ENCODE measurements at places on chromosomes 7 and 10.

GRCh38 chr10:114635797-114636550, 22.1 kb downstream of the ABLIM1 start:
- no peak for DNase-seq

- DNase-seq: no peak
These were observed 267.3 kb upstream of the NPVF start for GRCh38 chr7:25495342-25496250.

GRCh38 chr10:75884808-75885207, 453.4 kb downstream of the LRMDA start:
- no peak for DNase-seq

DNA sequence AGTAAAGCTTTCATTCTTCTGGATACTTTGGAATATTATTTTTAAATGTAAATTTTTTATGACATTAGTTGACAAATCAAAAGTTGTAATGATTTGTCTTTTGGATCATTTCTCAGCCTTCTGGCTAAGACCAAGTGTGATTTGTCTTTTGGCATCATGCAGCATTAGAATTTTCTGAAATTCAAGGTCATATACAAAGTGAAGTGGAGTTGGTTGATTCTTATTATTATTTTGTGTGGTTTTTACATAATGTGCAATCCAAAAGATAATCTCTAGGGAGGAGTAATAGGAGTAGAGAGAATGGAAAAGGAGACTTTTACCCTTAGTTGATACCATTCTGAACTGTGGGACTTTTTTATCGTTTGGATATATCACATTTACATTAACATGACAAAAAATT, 24.2 kb upstream of the SEPTIN7 start:
- DNase-seq: no peak

DNA sequence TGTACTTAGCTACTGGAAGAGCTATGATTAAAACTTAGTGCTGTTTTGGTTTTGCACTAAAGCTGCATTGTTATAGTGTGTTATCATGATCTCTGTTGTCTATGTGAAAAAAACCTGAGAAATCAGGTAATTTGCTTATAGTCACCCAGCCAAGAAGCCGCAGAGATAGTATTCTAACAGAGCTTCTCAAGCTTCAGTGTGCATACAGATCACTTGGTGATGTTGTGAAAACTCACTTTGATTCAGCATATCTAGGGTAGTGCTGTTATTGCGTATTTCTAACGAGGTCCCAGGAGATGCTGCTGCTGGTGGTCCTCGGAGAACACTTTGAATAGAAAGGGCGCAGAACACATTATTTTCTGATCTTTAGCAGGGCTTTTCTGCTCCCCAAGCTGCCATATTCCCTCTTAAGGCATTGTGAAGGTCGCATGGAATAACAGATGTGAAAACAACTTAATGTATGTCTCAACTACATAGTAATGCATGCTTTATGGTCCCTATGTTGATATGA, 68.4 kb upstream of the PDCD4 start:
- DNase-seq: no peak

DNA sequence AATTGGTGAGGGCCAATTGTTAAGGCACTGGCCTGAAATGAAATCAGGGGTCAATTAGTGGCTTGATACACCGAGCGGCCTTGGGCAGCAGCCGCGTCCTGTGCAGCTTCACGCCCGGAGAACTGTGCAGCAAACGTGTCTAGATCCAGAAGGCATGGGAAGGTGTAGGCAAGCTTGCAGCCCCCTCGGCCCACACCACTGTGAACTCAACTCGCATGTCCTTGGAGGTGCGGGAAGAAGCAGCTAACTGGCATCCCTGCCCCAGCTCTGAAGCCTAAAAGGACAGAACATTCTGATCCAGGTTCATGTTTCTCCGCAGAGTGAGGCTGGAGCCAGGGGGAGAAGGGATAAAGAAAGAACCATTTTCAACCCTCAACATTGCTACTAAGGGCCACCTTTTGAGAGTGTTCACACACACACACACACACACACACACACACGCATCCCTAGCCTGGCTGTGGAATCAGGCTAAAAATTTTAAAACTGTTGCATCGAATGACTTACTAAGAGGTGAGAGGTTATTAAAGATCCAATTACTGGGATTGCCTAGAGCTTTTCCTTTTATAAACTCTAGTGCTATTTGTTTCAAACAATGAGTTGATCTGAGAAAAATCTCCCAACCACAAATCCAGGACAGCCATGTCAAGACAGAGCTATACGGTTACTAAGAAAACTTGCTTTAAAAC, 104.0 kb downstream of the PARP12 start:
- DNase-seq: no peak

- no peak for DNase-seq
These were observed 26.2 kb upstream of the ABLIM1 start for GRCh38 chr10:114684084-114684821.

DNA sequence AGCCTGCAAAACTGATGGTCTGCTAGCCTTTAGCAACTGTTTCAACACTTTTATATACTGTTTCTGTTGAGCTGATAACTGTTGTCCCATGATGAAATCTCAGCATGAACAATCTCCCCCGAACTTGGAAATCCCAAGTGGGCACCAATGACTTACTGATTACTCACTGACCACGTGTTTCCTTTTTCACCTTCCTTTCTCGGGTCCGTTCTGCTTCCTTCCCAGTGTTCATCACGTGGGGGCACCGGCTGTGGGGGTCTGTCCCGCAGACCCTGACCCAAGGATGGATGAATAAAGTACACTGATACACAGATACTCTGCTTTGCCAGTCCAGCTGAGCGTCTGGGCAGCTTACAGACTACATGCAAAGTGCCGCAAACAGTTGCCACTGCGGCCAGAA, 39.0 kb upstream of the RASGEF1A start:
- DNase-seq: no peak

- no peak for DNase-seq
These were observed 137.0 kb downstream of the GLCCI1 start for GRCh38 chr7:8105449-8106095.

DNA sequence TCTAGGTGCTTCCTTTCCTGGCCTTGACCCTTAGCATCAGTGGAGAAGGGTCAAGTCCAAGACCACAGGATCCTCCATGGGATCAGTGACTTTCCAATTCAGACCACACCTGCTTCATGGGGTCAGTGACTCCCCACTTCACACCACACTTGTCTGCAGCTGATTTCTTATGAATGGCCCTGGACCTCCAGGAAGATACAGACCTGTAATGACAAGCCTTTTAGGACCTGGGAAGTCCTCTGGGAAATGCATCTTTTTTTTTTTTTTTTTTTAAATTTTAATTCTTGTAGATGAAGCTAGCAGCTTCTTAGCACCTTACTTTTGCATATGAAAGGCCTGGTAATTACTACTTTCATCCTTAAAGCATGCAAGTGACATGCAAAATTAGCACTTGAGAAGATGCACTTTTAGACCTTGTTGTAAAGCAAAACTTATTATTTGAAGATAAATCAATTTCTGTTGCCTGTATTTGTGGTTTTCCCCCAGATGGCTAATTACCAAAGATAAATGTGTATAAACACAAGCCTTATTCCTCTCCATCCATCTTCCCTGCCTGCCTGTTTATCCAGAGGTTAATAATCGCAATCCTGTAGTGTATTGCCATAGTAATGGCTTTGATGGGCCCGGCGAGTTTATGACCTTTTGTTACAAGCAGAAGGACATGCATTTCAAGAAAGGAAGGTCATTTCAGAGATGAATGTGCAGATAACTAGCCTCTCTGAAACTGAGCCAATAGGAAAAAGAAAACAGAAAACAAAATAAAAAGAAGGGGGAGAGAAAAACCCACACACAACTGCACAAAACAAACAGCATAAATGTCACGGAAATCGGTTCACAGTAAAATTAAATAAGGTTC, 1018.7 kb downstream of the TYW1 start:
- DNase-seq: no peak

GRCh38 chr7:134468054-134468453, 9.2 kb upstream of the AKR1B1 start:
- no peak for DNase-seq

DNA sequence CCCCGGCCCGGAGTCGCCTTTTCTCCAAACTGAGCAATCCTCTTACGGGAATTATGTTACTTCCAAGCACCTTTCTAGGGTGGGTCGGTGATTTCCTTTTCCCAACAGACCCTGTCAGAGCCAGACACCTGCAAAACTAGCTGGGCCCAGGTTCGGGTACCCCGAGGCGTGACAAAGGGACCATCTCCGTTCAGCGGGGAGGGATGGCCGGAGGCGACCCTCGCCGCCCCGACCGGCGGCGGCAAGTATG, 445 bp downstream of the PPA1 start:
- DNase-seq: no peak

DNA sequence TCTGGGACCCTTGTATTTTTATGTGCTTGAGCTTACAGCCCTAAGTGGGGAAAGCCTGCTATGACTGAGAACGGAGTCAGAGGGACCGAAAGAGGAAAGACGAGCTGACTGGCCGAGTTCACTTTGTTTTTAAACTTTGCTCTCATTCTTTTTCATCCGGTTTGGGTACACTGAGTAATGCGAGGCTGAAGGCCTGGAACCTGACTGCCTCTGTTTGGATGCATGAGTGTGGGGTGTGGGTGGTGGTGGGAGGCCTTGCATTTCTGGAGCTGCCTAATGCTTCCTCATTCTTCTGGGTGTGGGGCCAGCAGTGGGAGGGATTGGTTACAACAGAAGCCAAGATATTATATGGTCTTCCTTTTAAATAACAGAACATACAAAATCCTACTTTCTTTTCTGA, 155.5 kb downstream of the BUB3 start:
- DNase-seq: no peak

DNA sequence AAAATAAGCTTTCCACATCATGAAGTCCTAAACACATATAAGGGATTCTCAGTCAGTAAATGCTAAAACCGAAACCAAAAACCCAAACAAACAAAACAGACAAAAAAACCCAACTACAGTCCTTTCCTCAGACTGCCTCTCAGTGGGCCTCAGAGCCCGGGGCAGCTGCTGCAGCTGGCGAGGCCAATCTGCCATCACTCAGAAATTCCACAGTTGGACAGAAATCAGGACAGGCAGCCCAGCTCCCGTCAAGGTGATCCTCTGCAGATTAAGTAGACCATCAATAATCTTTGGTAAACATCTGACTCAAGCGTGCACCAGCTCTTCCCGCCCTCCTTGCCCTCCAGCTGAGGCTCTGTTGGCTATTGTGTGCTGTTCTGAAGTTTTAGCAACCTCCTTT, 142.2 kb downstream of the ATXN7L1 start:
- DNase-seq: no peak

DNA sequence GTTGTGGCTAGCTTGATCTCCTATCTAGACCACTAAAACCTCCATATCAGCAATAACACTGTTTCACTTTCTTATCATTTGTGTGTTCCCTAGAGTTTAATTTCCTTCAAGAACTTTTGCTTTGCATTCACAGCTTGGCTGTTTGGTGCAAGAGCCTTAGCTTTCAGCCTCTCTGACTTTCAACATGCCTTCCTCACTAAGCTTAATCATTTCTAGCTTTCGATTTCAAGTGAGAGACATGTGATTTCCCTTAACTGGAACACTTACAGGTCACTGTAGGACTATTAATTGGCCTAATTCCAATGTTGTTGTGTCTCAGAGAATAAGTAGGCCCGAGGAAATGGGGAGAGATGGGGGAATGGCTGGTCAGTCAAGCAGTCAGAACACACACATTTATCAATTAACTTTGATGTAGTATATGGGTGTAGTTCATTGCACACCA, 10.6 kb upstream of the BPGM start:
- DNase-seq: no peak

- DNase-seq: no peak
These were observed 28.5 kb downstream of the OSBPL3 start for GRCh38 chr7:24951441-24951980.

DNA sequence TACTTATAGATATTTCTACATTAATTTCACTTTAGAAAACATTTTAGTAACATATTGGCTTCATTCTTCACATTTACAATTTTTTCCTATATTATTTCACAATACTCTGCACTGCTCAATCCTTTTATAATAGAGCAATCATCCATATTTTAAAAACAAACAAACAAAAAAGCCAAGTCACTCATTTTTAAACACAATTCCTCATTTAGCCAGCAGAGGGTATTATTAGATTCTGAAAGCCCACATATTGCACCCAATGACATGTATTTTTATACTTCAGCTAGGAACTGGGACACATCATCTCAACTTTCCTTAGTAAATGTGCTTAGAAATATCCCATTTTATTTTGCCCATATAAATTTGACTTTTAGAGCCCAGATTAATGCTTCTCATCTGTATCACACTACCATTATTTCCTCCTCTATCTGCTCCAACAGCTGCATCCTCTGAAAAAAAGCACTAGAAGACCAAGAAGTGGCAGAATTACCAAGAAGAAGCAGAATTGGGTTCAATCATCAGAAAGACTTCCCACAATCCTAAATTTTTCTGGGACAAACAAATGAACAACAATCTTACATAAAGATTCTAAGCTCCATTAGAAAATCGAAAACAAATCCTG, 29.5 kb downstream of the CTNNA3 start:
- no peak for DNase-seq

GRCh38 chr10:103265717-103266329, 11.1 kb upstream of the INA start:
- DNase-seq: no peak

GRCh38 chr10:74753442-74754211, 72.8 kb upstream of the KAT6B start:
- no peak for DNase-seq

DNA sequence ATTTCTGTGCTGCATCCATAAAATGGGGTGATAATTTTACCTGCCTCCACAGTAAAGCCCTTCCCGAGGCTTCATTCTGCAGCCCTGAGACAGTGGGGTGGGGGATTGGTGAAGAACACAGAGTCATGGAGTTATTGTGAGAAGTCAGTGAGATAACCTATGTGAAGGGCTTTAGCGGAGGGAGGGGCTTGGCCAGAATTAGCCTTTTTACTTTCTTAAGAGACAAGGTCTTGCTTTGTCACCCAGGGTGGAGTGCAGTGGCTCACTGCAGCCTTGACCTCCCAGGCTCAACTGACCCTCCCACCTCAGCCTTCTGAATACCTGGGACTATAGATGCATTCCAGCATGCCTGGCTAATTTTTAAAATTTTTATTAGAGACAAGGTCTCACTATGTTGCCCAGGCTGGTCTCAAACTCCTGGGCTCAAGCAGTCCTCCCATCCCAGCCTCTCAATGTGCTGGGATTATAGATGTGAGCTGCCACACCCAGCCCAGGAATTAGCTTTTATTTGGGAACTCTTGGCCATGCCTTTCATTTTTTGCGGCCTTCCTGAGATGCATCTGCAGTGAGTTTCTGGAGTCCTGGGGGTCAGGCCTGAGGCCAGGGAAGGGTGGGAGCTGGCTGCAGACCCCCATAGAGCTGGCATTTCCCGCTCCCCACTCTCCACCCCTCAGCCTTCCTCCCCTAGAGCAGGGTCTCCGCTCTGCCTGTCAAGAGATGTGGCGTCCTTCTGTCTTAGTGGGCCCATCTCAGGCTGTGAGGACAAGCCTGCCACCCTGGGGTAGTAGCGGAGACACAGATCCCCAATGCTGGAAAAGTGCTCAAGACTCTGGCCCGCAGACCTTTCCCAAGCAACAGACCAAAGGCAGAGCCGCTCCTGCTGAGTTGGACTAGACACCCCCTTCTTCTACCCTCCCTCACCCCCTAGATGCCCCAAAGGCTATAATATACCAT, 77.0 kb downstream of the ZMIZ1 start:
- no peak for DNase-seq
